ENCODE measurements at places on chromosomes 11 and 22. TPM values are rescaled to one million over a fixed set of nuclear protein-coding genes. Genes with fewer than 3 reads are reported as not detected.

Gene MGAT3
- 1.0 TPM for total RNA-seq

Gene OR8G1
- not detected for total RNA-seq

Gene SOX6
- 3.0 TPM for total RNA-seq

Gene CRYBB2
- total RNA-seq = not detected

Gene C11orf87
- not detected for total RNA-seq

DNA sequence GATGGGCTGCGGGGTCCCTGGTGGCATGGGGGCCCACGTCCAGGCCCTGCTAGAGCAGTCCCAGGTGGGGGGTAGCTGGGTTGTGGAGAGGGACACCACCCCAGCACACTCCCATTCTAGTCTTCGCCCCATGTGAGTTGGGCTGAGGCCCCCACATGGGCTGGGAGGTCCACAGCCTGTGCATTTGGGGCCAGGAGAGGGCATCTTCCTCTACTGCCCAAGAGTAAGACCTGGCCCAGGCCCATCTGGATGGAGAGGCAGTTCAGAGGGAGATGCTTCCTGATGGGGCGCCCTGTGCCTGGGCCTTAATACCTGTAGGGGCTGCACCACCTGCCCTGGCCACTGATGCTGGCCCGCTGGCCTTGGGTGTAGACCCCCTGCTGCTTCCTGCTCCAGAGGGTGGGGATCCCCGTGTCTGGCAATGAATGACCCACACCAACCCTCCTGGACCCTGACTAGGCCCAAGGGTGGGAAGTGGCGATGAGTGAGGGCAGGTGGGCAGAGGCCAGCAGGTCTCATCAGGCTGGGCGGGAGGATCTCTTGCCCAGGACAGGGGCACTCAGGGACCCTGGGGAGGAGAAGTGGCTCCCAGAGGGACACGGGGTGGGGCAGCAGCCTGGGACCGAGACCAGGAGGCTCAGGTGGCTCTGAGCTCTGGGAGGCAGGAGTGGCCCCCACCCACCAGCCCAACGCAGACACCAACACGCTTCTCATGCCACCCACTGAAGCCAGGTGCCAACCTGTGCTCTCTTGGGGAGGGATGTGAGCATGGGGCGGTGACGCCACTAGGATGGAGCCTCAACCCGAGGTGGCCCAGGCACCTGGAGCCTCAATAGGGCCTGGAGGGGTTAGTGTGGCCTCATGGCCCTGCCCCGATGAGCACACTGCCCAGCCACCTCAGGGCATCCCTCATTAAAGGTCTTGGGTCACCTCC is 17.4 kb upstream of the GNB1L start:
- no peak for DNase-seq

GRCh38 chr11:86980086-86980796 is 25.0 kb upstream of the FZD4 start:
- no peak for DNase-seq

- no peak for DNase-seq
Measured at GRCh38 chr11:11493698-11494097, 128.1 kb downstream of the GALNT18 start.

GRCh38 chr11:118939404-118939915 is 13.7 kb upstream of the BCL9L start:
- DNase-seq = no peak

- no peak for DNase-seq
Measured at GRCh38 chr22:21866833-21867527, 465 bp downstream of the MAPK1 start.

- DNase-seq = no peak
Measured at GRCh38 chr11:8013833-8014232, 26.7 kb downstream of the EIF3F start.

DNA sequence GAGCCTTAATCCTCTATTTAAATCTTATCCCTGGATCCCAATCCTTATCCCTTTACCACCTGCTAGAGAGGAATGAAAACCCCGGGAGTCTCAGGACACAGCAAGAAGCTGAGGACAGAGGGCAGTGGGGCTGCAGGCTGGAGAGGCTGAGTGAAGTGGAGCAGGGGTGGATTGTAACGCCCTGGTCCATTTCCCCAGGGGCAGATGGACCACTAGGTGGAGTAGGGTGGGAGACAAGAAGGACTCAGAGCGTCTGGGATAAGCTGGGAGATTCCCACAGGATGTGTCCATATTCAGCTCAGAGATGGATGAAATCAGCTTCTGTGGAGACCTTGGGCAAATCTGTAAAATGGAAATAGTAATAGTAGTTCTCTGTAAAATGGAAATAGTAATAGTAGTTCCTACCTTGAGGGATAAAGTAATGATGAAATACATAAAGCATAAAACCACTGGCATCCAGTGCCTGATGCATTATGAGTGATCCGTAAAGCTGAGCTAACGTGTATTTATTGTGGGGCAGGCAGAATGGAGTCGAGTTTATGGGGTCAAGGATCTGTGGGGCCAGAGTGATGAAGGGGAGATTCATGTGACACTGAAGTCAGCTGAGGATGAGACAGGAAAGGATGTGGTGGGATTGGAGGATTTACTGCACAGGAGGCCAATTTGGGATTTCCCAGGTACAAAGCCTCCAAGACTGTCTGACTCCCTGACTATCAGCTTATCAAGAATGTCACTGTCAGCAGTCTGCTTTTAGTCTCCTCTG is 1.9 kb upstream of the ROBO4 start:
- no peak for DNase-seq

Data from HT-29 (cell line).